ENCODE measurements at places on chromosomes 6 and 20. TPM values are rescaled to one million over a fixed set of nuclear protein-coding genes. Genes with fewer than 3 reads are reported as not detected.
A peak's percentile ranks its signal among the peaks of the same experiment; 100 is the strongest.

The C6orf47 gene
- 20.2 TPM for total RNA-seq

The WFDC10B gene
- total RNA-seq = not detected

The TBXT gene
- not detected for total RNA-seq

The PLCB4 gene
- total RNA-seq = not detected

The SLA2 gene
- total RNA-seq = 92.7 TPM

The ZKSCAN3 gene
- total RNA-seq = 7.0 TPM

The TMEM200A gene
- 2.6 TPM for total RNA-seq

The ATP9A gene
- total RNA-seq = 0.21 TPM

The SLC24A3 gene
- not detected for total RNA-seq

The DSP gene
- total RNA-seq = 0.04 TPM

The TNFRSF6B gene
- 1.0 TPM for total RNA-seq

The CCM2L gene
- total RNA-seq = not detected

The CD24 gene
- total RNA-seq = 0.31 TPM

- no peak for DNase-seq
Observed at GRCh38 chr20:58458342-58459057, 56.7 kb downstream of the APCDD1L start.

DNA sequence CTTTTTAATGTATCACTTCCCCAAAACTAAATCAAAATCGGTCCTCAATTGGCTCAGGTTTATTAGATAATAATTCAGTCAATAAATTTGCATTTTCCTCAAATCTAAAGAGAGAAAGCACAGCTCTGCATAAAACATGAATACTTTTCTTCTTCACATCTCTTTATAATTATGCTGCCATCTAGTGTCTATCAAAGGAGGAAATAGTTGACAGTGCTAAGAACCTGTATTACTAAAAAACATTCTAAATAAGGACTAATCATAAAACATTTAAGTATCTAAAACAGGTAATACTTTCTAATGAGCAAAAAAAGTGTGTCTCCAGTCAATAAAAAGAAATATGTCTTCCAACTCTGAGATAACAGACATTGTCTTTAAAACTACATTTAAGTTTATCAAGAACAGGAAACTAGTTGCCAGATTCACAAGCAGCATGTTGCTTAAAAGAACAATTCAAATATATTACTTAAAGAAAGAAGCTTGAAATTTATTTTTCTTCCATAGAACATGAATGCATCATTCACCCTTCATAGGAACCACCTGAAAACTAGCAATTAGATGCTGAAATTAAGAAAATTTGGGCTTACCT is 56.5 kb upstream of the DST start:
- DNase-seq = no peak

DNA sequence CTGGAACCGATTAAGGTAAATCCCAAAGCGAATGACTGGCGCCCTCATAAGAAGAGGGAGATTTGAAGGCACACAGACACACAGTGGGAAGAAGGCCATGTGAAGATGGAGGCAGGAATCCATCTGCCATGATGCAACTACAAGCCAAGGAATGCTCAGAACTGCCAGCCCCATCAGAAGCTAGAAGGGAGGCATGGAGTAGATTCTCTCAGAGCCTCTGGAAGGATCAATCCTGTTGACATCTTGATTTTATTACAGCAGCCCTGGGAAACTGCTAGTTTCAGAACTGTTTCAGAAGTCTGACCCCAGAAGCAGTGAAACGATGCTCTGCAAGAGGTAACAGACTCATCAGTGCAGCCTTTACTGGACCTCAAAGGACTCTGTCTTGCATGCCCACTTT is 103.5 kb upstream of the GPR6 start:
- DNase-seq = no peak

GRCh38 chr20:62330576-62331317 is 27.9 kb downstream of the ADRM1 start:
- no peak for DNase-seq

DNA sequence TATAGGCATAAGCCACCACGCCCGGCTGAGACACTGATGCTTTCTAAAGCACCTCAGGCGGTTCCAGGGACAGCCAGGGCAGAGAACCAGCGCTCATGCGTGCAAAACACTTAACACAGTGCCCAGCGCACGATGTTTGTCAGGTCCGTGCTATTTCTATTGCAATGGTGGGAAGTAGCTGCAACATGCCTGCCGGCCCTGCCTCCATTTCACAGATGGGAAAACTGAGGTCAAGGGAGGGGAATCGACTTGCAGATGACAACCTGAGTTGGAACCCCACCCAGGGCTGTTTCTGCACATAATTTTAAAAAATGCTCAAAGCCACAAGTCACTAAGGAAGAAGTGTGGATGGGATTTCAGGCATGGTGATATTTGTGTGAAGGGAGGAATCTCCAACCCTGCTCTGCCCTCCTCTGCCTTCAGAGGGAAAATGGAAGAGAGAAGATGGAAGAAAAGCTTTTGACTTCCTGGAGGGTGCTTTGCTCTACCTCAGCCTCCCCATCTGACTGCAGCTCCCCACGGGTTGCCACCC is 39.9 kb downstream of the KIAA1755 start:
- DNase-seq = no peak

- DNase-seq = no peak
Observed at GRCh38 chr6:43842231-43842794, 72.3 kb downstream of the VEGFA start.

- DNase-seq = no peak
Observed at GRCh38 chr20:51373713-51374455, 168.6 kb downstream of the NFATC2 start.

GRCh38 chr6:167590193-167590592 is 236.5 kb upstream of the AFDN start:
- no peak for DNase-seq

- no peak for DNase-seq
Observed at GRCh38 chr20:23923891-23924435, 44.4 kb upstream of the CST5 start.

DNA sequence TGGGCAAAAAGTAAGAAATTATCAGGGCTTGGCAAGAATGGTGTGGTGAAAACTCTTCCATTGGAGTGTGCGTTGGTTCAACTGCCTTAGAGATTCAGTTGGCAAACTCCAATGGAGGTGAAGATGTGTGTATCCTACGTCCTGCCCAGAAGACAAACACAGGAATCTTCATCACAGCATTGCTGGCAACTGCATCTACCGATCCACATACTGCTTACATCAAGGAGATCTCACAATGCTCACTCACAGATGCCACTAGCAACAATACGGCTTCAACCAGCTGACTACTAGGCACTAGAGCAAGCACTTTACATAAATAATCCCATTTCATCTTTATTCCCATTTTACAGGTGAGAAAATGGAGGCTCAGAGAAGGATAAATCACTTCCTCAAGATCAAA is 10.0 kb upstream of the SPO11 start:
- DNase-seq = no peak

GRCh38 chr6:168210239-168211105 is 109.1 kb downstream of the DACT2 start:
- DNase-seq = no peak

- DNase-seq = no peak
Observed at GRCh38 chr20:38727607-38728190, 3.4 kb downstream of the SLC32A1 start.

GRCh38 chr20:61459266-61459665 is 207.2 kb downstream of the CDH4 start:
- DNase-seq = no peak

DNA sequence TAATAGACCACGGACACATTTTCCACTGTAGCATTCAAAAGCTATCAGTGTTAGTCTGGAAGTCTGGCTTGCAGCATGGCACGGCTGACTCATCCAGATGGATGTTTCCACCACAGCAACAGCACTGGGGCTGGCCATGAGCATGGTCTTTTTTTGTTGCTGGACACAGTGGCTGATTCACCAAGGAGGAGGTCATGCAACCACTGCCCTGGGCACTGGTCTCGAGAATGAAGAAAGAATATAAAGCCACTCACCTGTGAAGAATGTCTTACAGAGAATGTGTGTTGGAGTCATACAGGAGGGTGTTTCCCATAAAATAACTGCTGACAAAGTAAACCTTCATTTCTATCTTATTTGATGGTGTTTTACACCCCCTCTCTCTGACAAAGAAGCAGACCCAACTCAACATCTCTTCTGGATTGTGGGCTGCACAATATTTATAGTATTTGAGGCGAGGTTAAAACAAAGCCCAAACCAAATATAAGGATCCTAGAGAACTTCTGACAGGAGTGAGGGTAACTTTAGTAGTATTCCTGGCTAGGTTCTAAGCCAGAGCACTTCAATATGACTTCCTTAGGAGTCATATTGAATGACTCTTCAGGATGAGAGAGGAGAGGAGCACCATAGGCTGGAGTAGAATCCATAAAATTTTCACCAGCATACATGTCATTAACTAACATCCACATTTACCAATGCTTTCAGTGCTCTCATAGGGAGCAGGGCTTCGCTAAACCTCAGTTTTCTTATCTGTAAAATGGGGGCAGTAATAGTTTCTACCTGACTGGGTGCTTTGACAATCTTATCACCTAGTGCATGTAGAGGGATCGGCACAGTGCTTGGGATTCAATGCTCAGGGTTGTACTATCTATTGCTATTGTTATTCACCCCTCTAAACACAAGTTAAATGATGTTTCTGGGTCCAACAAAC is 121.4 kb downstream of the KIF13A start:
- no peak for DNase-seq

- no peak for DNase-seq
Observed at GRCh38 chr6:84581494-84582259, 182.7 kb downstream of the TBX18 start.

GRCh38 chr20:17557675-17558006 is 12.2 kb upstream of the DSTN start:
- DNase-seq = no peak

DNA sequence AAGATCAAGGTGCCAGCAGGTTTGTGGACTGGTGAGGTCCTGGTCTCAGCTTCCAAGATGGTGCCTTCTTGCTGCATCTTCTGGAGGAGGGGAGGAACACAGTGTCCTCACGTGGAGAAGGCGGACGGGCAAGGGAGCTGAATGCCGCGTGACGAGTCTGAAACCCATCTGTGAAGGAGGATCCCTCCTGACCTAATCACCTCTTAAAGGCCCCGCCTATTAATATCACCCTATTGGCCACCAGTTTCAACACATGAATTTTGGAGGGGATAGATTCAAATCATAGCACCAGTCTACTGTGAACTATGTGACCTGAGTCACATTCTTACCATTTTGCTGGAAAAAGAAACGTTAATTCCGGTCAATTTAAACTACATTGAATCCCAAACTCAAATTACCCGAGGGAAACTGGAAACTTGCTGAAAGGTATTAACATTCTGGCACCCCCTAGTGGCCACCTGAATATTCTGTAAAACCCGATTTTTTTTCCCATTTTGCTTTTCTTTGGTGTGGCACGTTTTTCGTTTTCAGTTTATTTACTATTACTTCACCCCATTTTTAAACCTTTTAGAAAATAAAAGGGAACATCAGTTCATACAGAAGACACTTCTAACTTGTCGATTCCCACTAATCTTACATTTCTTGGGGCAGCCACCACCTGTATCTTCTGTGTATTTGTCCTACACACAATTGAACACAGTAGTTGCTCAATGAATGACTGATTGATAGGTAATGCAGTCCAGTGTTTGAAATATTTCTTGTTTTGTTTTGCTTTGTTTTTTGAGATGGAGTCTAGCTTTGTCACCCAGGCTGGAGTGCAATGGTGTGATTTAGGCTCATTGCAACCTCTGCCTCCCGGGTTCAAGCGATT is 17.9 kb upstream of the CCDC170 start:
- DNase-seq = peak; percentile 60

DNA sequence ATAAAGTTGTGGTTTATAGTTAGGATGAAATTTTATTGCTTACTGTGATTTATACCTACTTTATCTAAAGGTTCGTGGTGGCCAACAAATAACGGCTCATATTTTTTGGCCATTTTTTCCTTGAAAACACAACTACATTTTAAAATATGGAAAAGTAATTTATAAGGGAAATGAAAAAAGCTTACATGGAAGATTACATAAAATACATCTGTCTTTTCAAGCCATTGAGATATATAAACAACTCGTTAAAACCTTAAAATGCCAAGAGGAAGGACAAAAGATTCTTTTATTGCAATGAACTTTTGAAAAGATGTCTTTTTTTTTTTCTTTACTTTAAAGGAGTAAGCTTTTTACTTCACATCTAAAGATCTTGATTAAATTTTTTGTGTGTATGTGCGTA is 55.4 kb upstream of the EYA4 start:
- DNase-seq = no peak

DNA sequence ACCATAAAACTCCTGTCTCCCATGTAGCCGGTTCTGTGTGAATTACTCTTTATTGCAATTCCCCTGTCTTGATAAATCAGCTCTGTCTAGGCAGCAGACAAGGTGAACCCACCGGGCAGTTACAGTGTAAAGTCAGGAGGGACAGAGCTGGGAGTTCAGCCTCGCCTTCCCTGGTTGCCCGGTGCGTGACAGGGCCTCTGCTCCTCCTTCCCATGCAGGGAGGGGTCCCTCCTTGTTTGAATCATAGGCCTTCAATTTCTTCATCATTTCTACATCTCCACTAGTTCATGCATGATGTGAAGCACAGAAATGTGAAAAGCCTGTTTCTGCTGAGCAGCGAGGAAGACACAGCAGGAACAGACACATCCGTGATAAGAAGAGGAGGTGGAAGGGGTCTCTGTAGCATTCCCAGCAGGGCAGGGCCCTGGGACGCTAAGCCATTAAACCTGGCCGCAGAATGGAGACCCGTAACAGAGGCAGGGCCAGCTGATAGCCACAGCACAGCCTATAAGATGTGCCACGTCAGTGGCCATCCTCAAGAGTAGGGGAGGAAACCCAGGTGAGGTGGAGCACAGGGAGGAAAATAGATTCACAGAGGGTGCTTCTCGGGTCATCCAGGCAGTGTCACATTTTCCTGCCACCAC is 106.7 kb upstream of the CST7 start:
- no peak for DNase-seq

DNA sequence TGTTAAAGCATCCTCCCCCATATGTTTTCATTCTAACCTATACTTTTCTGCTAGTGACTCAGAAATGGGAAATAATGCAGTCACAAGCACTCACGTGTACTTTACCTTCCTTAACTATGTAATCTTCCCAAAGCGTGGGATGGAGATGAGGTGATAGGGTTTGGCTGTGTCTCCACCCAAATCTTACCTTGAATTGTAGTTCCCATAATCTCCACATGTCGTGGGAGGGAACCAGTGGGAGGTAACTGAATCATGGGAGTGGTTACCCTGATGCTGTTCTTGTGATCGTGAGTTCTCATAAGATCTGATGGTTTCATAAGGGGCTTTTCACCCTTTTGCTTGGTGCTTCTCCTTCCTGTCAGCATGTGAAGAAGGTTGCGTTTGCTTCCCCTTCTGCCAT is 35.4 kb downstream of the AGPAT4 start:
- DNase-seq = no peak

DNA sequence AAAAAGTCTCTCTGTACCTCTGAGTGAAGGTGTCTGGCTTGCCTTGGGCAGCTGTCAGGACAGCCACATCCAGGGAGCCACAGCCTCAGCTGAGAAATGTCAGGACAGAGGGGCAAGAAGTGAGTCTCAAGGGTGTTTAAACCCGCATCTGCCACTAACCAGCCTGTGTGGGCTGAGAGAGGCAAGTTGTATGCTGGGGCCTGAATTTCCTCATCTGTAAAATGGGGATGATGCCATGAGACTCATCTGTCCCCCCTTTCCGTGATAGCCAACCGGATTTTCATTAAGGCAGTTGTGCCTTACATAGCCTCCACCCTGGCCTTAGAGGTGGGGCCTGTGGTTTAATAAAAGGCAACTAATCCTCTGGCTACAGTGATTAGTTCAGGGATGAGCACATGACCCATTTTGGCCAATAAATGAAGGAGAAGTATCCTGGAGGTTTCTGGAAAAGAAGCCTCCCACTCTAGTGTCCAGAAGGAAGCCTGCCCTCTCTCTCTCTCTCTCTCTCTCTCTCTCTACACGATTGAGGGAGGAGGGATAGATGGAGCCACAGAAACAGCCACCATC is 79.3 kb downstream of the BMP7 start:
- no peak for DNase-seq

- no peak for DNase-seq
Observed at GRCh38 chr6:132973514-132973993, 159.2 kb downstream of the RPS12 start.
